ENCODE measurements at places on chromosomes 5 and 9. TPM values are rescaled to one million over a fixed set of nuclear protein-coding genes. Genes with fewer than 3 reads are reported as not detected.

- DNase-seq = no peak
Observed at GRCh38 chr9:114310471-114311450, 12.1 kb upstream of the ORM1 start.

LIFR gene
- not detected for total RNA-seq

- DNase-seq = no peak
Observed at GRCh38 chr9:110440172-110440571, 102.5 kb upstream of the TXNDC8 start.

SOWAHA gene
- total RNA-seq = not detected
